ENCODE measurements at places on chromosomes 16 and 17.

GRCh38 chr16:81710596-81710995 is 68.5 kb upstream of the PLCG2 start:
- no peak for DNase-seq

DNA sequence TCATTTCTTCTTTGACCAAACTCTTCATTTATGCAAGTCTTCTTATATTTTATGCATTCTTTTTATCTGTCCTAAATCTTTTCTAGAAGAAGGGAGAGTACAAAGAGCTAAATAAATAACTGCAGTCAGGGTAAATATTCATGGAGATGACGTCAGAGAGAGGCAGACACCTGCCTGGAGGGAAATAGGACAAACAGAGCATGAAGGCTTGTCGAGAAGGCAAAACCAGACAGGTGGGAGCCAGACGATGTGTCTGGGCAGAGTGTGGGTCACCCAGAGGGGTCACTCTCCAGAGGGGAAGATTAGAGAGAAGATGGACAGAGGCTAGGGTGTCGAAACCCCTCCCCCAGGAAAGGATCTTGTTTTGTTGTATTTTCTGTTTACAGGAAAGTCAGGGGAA is 78.3 kb upstream of the RPL38 start:
- no peak for DNase-seq

DNA sequence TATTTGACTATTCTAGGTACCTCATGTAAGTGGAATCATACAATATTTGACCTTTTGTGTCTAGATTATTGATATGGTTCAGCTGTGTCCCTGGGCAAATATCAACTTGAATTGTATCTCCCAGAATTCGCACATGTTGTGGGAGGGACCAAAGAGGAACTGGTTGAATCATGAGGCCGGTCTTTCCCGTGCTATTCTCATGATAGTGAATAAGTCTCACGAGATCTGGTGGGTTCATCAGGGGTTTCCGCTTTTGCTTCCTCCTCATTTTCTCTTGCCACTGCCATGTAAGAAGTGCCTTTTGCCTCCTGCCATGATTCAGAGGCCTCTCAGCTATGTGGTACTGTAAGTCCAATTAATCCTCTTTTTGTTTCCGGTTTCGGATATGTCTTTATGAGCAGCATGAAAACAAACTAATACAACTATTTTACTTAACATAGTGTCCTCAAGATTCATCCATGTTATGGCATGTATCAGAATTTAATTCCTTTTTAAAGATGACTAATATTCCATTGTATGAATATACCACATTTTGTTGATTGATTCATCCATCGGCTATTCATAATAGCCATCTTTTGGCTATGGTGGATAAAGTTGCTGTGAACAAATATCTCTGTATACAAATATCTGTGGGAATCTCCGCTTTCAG is 129.1 kb downstream of the FTO start:
- no peak for DNase-seq

GRCh38 chr17:72380737-72381136 is 259.9 kb downstream of the SOX9 start:
- DNase-seq: no peak

DNA sequence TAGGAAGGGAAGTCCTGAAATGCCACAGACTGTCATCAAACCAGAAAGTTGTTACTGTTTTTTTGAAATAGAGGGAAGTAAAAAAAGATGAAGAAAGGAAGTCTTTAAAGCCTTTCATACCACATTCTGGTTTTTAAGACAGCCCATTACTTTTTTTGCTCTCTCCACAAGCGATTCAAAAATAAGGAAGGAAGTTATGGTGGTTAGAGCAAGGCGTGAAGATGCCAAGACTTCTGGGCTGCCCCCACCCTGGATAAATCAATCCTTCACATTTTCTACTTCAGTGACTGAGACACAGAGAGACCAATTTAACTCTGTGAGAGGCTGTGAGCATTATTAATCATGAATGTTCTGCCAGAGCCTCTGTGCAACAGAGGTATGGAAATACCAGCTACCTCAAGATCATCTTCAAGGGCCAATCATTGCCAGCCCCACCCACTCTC is 82.3 kb upstream of the BCAR1 start:
- DNase-seq: no peak

DNA sequence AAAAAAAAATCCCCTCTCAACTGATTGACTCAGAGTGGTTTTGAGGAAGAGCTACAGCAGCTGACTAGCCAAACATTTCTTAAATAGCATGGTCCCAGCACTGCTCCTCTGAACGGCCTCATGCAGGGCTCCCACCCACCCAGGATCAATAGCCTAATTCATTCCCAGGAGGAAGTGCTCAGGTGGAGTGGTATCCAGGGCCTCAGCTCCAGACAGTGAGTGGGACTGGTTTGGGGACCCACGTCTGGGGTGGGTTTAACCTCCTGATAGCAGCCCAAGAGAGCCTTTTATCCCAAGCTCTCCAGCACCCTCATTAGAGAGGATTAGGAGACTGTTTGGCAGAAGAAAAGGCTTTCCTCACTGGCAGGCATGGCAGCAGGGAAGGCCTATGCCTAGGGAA is 68.5 kb upstream of the CDH5 start:
- no peak for DNase-seq

DNA sequence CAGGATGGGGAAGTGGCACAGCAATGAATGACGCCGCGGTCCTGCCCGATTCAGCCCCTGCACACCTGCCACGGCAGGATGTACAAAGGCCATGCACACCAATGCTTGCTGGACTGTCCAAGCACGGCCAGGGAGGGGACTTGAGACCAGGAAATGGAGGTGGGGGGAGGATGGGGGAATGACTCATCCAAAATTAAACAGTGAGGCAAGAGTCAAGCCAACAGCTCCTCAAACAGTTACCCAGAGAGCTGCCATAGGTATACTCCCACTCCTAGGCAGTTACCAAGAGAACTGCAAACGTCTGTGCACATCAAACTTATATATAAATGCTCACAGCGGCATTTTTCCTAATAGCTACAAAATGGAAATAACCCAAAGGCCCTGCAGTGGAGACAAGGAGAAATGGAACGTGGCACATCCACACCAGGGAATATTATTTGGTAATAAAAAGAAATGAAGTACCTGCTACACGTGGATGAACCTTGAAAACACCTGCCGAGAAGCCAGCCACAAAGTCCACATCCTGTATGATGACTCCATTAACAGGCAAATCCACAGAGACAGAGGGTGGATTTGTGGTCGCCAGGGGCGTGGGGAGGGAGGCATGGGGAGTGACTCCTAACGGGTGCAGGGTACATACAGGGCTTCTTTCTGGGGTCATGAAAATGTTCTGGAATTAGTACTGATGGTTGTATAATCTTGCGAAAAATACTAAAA is 54.1 kb downstream of the VAC14 start:
- DNase-seq: no peak

DNA sequence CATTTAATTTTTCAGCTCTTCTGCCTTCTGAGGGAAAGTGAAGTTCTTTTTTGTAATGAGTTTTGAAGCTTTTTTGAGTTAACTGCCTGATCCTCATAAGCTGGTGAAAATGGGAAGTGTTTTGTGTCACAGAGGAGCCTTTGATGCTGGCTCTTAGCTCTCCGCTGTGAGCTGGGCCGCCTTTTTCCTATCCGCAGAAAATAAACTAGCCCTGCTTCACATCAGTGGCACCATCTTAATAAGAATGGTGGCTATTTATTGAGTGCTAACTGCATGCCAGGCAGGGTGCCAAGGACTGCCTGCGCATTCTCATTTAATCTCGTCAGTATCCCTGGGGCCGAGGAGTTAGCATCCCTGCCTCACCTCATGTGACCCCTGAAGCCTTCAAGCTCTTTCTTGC is 309.0 kb downstream of the CPPED1 start:
- DNase-seq: no peak

GRCh38 chr16:89918453-89919347 is at the start of gene MC1R:
TSS of gene MC1R (plus strand) at chr16:89918862. CDS start at chr16:89919259, 397 bp downstream.
- DNase-seq: no peak

Measured in dorsolateral prefrontal cortex (tissue), 122 donors.